Motor neuron (in vitro differentiated cells): ENCODE measurements at places on chromosomes 6 and 20. TPM values are rescaled to one million over a fixed set of nuclear protein-coding genes. Genes with fewer than 3 reads are reported as not detected.

Gene SLC24A3
- total RNA-seq: 0.13 and 1.2 TPM in 2 replicates

Gene TRIM40
- total RNA-seq: 0.92 and 1.3 TPM in 2 replicates

Gene HAO1
- not detected in 2 replicates for total RNA-seq

Gene DPPA5
- total RNA-seq: not detected in 2 replicates

Gene PRSS35
- total RNA-seq: 1.8 and 2.0 TPM in 2 replicates

Gene TSBP1
- 0.32 and 0.41 TPM in 2 replicates for total RNA-seq

Gene PHF10
- 21.1 and 25.5 TPM in 2 replicates for total RNA-seq

Gene KCNQ5
- 0.37 and 0.41 TPM in 2 replicates for total RNA-seq

Gene POM121L2
- 0.14 and 0.17 TPM in 2 replicates for total RNA-seq

Gene PBOV1
- total RNA-seq: 1.5 and 1.8 TPM in 2 replicates

Gene GPX5
- total RNA-seq: 0.21 TPM in 1 of 2 replicates, not detected in the other

Gene ELOVL4
- 6.0 and 7.1 TPM in 2 replicates for total RNA-seq

Gene SLC22A16
- 0.56 and 1.1 TPM in 2 replicates for total RNA-seq

Gene PDE7B
- 1.5 and 2.4 TPM in 2 replicates for total RNA-seq

Gene EFHC1
- 74.2 and 84.4 TPM in 2 replicates for total RNA-seq

Gene FAM83C
- 0.23 and 0.25 TPM in 2 replicates for total RNA-seq

Gene HLA-DOB
- not detected in 2 replicates for total RNA-seq

Gene GCNT2
- 0.51 and 0.70 TPM in 2 replicates for total RNA-seq

Gene BEND6
- 10.0 and 11.1 TPM in 2 replicates for total RNA-seq

Gene MCHR2
- not detected in 2 replicates for total RNA-seq

Gene FGD2
- total RNA-seq: 1.0 and 1.8 TPM in 2 replicates

Gene GRM4
- total RNA-seq: 0.94 and 1.1 TPM in 2 replicates

Gene RAET1G
- 3.3 and 5.2 TPM in 2 replicates for total RNA-seq

Gene GRIK2
- 12.1 and 14.6 TPM in 2 replicates for total RNA-seq

Gene DCDC2
- total RNA-seq: 0.21 and 0.27 TPM in 2 replicates

Gene EPHA7
- total RNA-seq: 88.0 and 117 TPM in 2 replicates

Gene TGM2
- total RNA-seq: 1.4 and 1.7 TPM in 2 replicates

Gene GLP1R
- total RNA-seq: 0.19 and 0.33 TPM in 2 replicates

Gene ERVFRD-1
- total RNA-seq: 0.49 and 1.3 TPM in 2 replicates

Gene KIF16B
- 4.5 and 7.2 TPM in 2 replicates for total RNA-seq

Gene ZKSCAN3
- 8.5 and 8.7 TPM in 2 replicates for total RNA-seq

Gene ELOVL2
- 5.7 and 11.2 TPM in 2 replicates for total RNA-seq

Gene HSF2
- 16.4 and 22.0 TPM in 2 replicates for total RNA-seq

Gene SPINT3
- not detected in 2 replicates for total RNA-seq

Gene RGL2
- total RNA-seq: 21.5 and 27.0 TPM in 2 replicates
